ENCODE measurements at places on chromosomes 3 and 15.
A peak's percentile ranks its signal among the peaks of the same experiment; 100 is the strongest.

GRCh38 chr15:29821416-29822099 lies 710 bp downstream of the TJP1 start:
- peak; percentile 92 for DNase-seq

DNA sequence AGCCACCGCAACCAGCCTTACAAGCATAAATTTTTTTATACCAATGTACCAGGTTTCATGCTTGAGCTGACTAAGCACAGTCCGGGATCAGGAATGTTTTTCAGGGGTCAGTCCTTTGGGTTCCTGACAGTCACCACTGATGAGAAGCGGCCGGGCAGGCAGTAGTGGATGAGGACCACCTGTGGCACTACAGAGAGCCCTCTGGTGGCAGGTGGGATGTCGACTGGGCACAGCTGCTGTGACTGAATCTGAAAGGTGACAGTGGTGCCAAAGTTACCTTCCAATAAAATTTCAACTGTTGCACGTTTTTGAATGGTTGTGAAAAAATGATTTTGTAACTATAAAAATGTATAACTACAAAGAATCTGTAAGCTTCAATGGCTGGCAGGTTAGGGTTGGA lies 34.0 kb downstream of the TPRA1 start:
- no peak for DNase-seq

DNA sequence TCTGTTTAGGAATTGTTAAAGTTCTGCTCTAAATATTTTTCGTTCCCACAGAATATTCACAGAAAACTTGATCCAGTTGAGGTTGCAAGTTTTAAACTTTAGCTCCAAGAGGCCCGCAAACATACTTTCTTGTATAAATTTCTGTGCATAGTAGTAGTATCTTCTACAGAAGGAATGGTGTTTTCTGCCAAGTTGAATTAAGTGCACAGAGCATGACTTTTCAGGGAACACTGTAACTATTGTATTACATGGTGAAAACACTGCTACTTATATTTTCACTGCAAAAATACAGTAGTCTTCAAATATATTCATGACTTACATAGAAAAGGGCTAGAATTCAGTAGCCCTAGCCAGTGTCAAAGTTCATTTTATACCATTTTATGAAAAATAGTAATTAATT lies 67.0 kb downstream of the SUCNR1 start:
- DNase-seq = peak; percentile 58

- DNase-seq = peak; percentile 82
Measured at GRCh38 chr15:85589851-85590250, 204.9 kb downstream of the KLHL25 start.

- DNase-seq = no peak
Measured at GRCh38 chr3:113243846-113244245, 32.5 kb downstream of the BOC start.

DNA sequence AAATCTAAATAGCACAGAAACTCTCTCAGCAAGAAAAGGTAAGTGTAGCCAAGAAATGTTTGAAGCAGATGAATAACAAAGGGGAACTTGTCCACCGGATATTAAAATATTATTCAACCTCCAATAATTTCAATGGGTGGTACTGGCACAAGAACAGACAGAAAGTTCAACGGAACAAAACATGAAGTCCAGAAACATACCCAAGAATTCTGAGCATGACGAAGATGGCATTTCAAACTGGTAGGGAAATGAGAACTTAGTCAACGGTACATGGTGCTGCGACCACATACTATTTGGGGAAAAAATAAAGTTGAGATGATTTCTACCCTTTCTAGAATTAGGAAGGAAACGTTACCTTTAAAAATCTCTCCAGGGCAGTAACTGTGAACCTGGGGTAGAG lies 5.5 kb downstream of the CHSY1 start:
- no peak for DNase-seq

DNA sequence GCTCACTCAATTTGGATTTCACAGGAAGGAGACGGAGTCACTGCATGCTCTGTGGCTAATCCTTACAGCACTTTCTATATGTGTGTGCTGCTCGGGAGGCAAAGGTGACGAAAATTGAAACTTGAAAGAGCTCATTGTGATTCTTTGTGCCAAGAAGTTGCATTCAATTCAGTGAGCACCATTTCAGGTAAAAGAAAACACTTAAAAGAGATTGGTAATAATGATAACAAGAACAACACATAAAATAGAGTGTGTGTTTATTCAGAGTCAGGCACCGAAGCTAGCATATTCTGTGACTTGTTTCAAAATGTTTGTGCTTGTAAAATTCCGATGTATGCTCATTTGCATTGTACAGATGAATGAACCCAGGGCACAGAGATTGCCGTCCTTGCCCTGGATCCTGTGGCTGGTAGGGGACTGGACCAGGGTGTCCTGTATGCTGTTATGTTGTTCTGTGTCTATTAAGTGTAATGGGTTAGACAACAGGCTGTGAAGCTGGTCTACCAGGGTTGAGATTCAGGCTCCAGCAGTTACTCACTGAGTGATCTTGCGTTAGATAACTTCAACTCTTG lies 193.3 kb upstream of the PROK2 start:
- no peak for DNase-seq

DNA sequence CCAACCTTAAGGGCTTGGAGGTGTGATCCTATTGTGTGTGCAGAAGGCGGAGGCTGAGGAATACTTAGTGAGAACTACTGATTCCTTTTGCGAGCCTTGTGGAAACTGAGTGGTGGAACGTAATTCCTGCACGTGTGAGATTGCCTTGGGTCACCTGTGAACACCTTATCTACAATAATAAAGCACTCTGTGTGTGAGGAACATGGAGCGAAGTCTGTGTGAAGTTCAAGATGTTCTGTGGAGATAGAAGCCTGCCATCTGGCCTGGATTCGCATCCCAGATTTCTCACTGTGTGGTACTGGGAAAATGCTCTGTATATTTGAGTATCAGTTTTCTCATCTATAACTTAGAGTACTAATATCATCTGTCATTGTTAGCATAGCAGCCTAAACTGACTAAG lies 179.5 kb upstream of the PDZRN3 start:
- DNase-seq = no peak
